ENCODE measurements at places on chromosomes 5 and 9. TPM values are rescaled to one million over a fixed set of nuclear protein-coding genes. Genes with fewer than 3 reads are reported as not detected.

AFAP1L1 gene
- total RNA-seq, result 14.3 TPM

ZNF608 gene
- 15.9 TPM for total RNA-seq

GADD45G gene
- total RNA-seq, result not detected

PPP2R2B gene
- total RNA-seq, result not detected

TXNDC8 gene
- not detected for total RNA-seq

ACOT12 gene
- not detected for total RNA-seq

TMED9 gene
- total RNA-seq, result 62.2 TPM

BRD3OS gene
- total RNA-seq, result 16.4 TPM

ARRDC3 gene
- 64.2 TPM for total RNA-seq

SPINK13 gene
- not detected for total RNA-seq

ELP1 gene
- 24.2 TPM for total RNA-seq

FOXE1 gene
- not detected for total RNA-seq

FGF1 gene
- 11.5 TPM for total RNA-seq
